ENCODE measurements at places on chromosomes 1 and 21.

- DNase-seq, result peak; percentile 55
Measured at GRCh38 chr1:60867782-60868181, 214.6 kb upstream of the NFIA start.

DNA sequence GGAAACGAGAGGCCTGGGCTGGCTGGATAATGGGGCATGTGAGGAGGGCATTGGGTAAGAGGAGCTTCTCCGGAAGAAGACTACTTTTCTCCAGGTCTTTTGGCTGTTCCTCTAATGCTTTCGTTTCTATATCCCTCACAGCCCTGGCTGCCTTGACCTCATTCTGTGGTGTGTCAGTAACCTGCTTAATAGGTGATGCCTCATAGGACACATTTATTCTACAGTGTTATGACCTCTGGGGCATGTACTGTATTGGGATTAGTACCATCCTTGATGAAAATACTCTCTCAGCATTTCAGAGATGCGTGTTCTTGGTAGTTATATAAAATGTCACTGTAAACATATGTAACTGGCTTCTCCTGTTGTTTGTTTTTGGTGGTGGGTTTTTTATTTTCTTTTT, 40.1 kb downstream of the PGM1 start:
- DNase-seq, result no peak

DNA sequence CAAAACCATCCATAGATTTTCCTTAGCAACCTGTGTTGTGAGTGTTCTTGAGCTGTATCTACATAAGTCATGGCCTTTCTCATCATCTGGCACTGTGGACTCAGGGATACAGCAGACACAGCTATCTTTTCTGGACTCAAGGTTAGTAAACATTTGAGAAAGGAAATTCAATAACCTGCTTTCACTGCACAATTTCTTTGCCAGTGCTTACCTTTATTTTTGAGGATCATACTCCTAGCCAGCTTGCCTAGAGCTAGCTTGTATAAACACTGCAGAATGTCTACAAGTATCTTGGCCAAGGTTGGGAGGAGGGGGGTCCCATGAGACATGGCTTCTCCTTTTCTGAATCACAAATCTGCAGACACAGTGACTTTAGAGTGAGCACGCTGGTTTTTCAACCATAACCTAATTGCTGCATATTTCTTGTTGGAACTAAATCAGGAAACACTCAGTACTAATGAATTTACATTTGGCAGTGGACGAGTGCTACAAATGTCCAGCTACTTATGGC, 27.2 kb downstream of the ADAMTS5 start:
- no peak for DNase-seq

DNA sequence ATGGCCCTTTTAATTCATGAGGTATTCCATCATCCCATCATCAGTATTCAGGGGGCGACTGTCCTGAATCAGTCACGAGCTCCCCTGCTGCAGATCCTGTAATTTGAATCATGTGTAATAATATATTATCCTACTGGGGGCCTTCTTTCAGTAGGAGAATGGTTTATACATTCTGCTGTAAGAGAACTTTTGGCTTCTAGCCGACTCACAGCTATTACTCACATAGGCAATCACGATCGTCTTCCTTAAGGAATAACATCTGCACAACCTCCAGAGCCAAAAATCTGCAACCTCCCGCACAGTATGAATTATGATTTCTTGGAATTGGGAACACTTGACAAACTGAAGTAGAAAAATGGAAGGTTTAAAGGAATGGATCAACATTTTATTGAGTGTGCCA, 343.0 kb downstream of the USP25 start:
- no peak for DNase-seq
